ENCODE measurements at places on chromosomes 2 and 18. TPM values are rescaled to one million over a fixed set of nuclear protein-coding genes. Genes with fewer than 3 reads are reported as not detected.

The IL36G gene
- total RNA-seq, result not detected

The REG1B gene
- total RNA-seq, result not detected

The KIDINS220 gene
- 41.8 TPM for total RNA-seq

The C1GALT1C1L gene
- total RNA-seq, result 0.27 TPM

The CHRND gene
- not detected for total RNA-seq

The HADHB gene
- total RNA-seq, result 126 TPM

The TUBA3E gene
- not detected for total RNA-seq

DNA sequence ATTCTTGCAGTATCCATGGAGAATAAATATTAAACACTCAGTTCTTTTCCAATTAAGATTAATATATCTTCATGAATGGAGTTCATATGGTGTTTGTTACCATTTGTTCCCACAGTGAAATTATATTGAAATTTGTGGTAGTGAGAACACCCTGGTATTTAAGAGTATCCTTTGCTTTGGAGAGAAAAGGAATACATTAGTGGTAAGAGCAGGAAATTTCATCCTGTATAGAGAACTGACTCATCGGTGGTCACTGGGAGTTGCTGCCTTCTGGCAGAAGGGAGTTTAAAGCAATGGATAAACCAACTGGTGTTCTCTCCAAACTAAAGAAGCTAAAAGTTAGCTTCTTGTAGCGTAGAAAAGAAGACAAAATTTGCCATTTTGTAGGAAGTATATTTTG lies 107.3 kb downstream of the MYO1B start:
- DNase-seq, result peak; percentile 33

GRCh38 chr2:14903709-14904374 lies 271.3 kb downstream of the LRATD1 start:
- peak; percentile 74 for DNase-seq

DNA sequence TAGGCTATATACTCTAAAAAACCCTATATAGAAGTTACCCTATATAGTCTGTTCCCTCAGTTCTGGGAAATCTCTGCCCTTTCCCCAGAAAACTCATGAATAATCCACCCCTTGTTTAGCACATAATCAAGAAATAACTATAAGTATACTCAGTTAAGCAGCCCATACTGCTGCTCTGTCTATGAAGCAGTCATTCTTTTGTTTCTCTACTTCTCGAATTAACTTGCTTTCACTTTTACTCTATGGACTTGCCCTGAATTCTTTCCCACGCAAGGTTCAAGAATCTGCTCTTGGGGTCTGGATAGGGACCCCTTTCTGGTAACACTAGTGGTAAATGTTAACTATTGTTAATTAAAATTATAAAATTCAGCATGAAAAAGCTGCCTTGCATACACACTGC lies 17.4 kb upstream of the AP1S3 start:
- no peak for DNase-seq

DNA sequence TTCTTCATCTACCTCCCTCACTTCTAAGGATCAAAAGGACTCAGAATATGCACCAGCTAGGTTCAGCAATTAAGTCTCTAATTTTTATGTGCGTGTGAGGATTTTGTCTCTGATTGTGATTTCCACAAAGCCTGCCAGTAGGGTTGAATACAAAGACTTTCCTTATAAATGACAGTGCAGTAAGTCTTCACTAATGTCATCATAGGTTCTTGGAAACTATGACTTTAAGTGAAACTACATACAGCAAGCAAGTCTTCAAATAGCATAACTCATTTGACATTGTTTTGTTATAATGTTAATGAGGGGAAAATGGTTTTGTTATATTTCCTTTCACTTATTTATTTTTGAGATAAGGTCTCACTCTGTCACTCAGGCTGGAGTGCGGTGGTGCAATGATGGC lies 526.3 kb upstream of the DCC start:
- DNase-seq, result no peak

DNA sequence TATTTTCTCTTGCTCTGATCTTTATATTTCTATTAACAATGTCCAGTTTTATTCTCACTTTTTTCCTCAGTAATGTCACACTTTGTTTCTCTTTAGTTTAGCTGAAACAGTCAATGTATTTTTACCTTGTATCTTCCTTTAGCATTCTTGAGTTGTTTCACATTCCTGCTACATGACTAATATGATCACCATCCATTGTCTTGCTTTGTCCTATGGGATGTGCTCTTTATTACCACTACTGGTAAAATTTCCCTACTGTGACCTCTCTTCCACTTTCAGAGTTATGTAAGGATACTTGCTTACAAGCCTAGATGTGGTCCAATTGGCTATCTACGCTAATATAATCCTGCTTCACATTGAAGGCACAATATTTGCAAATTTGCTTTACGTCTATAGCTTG lies 457.9 kb downstream of the PIK3C3 start:
- DNase-seq, result peak; percentile 60

DNA sequence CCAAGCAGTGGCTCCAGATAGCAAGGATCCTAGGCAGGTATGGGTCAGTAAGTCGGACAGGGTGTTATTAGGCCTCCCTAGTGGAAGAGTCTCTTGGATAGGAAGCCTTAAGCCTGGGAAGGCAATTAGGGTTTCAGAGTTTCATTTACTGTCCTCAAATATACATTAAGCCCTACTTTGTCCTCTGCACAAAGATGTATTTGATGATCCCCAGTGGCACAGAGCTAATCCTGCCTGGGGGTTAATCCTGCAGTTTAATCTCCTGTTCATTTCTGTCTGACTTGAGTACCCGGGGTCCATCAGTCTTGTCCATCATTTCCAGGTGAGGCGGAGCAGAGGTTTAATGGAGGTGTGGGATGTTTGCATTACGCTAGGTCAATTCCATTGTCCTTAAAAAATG lies 62.0 kb downstream of the MTCL1 start:
- DNase-seq, result no peak

- peak; percentile 24 for DNase-seq
Measured at GRCh38 chr2:121266543-121267106, 18.4 kb downstream of the TFCP2L1 start.

- no peak for DNase-seq
Measured at GRCh38 chr2:6920743-6921064, 3.5 kb downstream of the RNF144A start.

GRCh38 chr2:181847198-181847556 lies 44.4 kb upstream of the ITPRID2 start:
- no peak for DNase-seq

DNA sequence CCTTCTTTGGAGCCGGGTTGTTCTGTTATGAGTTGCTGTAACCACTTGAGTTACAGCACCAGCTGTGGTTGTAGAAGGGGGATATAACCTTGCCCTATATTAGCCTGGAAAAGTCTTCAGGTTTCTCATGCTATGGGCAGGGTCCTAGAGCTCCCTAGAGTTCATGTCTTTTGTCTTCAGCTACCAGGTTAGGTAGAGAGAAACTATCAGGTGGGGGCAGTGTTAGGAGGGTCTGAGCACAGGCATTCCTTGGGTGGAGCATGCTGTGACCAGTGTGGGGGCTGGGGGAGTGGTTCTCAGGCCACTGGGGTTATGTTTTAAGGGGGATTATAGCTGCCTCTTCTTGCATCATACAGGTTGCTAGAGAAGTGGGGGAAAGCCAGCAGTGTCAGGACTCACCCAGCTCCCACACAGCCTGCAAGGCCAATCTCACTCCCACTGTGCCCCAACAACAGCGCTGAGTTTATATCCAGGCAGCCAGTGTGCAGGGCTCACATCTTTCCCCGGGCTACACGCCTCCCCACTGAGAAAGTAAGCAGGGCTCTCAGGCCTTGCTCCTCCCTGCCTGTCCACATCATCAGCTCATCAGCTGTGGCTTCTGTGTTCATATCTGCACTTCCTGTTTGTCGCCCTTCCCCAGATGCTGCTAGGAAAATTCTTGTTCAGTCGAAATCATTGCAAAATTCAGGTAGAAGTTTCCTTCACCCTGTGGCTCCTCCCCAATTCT lies 133.8 kb upstream of the NRXN1 start:
- no peak for DNase-seq

GRCh38 chr2:29940706-29941105 lies 19.3 kb upstream of the ALK start:
- DNase-seq, result no peak

DNA sequence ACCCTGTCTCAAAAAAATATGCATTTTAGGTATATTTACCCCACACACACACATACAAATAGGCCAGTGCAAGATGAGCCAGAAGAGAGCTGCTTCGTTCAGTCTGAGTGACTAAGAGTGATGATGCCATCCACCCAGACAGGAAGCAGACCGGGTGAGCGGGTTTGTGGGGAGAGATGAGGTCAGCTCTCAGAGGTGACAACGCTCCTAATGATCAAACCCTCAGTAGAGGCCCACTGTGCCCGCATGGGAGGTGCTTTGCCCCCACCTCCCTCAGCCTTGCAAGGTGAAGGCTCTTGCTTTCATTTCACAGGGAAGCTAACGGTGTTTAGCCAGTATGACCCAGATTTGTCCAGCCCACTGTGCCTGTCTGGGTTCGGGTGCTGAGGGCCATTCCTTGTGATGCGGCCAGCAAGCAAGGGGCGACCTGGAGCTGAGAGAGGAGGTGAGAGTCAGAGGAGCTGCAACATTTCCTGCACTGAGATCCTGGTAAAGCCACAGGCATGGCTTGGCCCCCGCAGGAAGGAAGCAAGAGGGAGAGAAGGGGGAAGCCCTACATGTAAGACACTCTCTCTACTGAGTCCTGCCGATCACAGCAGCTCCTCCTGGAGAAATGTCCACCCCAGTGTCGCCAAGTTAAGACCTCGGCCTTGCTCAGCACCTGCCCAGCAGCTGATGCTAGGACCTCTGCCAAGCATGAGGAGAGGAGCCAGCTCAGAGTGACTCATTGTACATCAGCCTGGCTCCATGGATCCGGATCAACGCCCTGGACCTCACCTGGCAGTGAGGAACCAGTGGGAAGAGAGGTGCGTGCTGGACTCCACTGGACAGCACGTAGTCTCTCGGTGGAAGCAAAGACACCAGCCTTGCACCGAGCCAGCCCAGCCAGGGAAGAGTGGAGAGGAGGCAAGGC lies 37.0 kb downstream of the NIFK start:
- DNase-seq, result peak; percentile 90

DNA sequence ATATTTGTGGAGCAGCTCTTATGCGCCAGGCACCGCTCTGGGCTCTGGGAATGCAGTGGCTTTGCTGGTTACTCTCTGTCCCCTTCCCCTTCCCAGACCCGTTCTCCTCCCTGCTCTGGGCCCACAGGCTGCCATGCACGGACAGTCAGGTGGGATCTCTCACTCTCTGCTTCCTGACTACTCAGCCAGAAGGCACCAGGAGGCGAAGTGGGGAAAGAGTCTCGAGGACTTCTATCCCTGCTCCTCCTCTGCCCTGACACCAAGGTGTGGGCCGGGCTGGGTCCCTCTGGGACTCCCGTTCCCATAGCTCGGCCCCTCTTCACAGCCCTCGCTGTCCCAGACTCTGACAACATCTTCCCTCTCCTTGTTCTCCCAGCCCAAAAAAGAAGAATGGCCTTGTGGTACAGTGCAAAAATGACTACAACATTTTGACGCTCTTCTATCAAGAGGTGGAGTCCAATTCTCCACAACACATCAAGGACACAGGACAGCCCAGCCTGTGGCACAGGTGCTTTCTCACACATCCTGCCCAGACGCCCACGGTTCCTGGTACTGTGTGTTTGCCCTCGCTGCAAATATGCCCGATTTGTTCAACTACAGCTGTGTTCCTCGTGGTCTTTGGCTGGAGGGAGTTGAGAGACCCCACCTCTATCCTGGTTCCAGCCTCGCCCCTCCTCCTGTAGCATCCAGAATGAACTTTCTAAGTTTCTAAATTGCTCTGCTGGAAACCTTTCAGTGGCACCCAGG lies 14.0 kb upstream of the DUSP2 start:
- no peak for DNase-seq

DNA sequence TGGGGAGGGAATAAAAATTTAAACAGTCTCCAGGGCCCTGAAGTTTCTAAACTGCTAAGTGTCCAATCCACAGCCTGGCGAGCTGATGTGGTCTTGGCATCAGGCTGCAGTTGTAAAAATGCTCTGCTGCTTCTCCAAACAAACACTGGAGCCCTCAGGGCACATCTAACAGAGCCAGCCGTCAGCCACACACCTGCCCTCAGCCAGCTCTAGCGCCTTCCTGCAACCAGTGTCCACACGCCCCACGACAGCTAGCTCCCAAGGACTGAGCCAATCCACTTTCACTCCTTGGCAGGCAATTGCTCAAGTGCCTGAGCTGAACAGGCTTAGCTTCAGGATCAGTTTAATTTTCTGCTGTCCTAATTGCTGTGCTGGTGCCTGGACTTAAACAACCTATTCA lies 446.4 kb upstream of the RAB12 start:
- DNase-seq, result peak; percentile 81

- DNase-seq, result peak; percentile 74
Measured at GRCh38 chr18:76354348-76354747, 140.7 kb downstream of the ZNF516 start.

Data from MCF 10A (cell line).